ENCODE measurements at places on chromosomes 12 and 14.

DNA sequence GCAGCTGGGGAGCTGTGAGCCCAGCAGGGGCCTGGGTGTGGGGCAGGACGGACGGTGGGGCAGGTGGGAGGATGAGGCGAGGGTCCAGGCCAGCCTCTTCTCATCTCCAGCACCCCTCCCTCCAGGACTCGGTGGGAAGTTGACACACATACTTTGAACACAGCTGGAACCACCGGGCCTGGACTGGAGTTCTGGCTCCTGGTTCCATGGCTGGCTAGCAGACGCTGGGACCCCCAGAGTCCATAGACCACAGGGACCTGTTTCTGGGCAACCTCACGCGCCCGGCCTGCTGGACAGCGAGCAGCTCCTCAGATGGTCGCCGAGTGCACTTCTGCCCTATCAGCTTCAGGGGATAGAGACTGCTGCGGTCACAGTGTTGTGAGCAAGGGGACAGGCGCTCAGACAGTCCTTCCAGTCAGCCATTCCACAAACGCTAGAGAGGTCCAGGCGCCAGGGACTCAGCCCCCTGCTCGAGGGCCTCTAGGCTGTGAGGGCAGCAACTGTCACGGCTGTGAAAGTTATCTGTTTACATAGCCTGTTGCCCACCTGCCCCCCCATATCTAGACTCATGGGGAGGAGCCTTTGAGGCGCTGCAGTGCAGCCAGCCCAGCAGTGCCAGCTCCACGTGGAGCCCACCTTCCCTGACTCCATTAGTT lies 25.2 kb downstream of the TCHP start:
- no peak for DNase-seq

DNA sequence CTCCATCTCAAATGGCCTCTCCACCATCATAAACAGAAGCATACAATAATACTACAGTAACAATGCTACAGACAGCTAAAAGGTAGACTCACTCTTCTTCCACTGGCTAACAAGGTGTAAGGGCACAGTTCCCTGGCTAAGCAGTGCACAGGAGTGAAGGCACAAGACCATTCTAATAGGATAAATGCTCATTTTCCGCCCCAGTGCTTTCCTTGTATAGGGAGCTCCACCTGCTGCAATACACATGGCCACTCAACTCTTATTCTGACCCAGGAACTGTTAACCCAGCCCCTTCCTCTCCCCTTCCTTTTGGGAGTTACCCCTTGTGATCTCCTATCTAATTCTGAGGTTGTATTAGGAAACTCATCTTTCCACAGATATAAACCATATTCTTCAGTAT lies 124.6 kb downstream of the KCNK10 start:
- no peak for DNase-seq

DNA sequence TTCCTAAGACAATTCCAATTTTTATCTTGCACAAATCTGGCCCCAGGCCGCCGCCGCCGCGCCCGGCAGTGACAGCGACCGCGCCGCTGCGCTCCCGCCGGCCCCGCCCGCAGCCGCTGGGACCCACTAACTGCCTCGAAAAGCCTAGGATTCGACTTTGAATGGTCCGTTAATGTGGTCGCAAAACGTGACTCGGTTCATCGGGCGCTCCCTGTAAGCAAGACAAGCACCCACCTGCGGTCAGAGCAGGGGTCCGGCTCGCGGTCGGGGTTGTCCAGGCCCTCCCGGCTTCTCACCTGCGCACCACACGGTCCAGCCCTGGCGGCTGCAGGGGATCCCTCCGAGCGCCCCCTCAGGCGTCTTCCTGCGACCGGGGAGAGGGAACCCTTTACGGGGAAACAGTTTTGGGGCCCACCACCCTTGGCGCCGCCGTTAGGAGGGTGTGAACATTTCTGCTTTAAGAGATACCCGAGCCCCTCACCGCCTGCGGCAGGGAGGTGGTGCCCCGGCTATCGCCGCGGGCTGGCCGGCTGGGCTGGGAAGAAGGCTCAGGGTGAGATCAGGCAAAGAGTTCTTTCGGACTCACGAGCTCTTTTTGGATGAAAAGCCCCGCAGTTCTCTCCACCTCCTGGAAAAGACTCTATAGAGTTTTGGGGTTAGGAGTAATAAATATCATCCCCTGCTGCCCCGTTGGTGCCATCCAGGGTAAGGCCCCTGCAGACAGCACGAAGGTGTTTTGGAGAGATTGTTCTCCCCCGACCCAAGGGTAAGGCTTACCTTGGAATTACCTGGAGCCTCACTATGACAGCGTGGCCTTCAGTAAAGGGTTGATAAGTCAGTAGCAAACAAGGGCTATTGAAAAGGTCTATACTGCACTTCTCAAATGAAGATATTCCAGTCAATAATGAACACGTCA lies 13.6 kb upstream of the FOXJ2 start:
- DNase-seq = no peak

- DNase-seq = no peak
Observed at GRCh38 chr12:26830363-26830762, 2.6 kb downstream of the ITPR2 start.

GRCh38 chr12:171743-172676 lies 41.9 kb downstream of the SLC6A12 start:
- no peak for DNase-seq

DNA sequence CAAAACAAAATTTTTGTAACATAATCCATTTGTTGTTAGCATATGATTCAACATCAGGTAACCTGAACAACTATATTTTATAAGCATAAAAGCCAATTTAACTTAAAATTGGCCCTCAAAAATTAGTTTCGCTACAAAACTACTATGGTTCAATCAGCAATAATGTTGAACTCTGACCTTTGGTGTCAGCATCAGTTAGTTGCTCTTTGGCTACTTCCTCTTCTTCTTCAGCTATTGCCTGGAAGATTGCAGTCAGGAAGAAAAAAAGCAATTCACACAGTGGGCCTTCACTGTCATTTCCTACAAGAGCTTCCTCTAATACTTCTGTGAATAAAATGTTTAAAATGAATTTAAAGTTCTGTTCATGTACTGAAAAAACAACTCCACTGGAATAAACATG lies 78.2 kb upstream of the CFL2 start:
- no peak for DNase-seq

GRCh38 chr12:52441320-52441911 lies 7.2 kb upstream of the KRT75 start:
- no peak for DNase-seq

DNA sequence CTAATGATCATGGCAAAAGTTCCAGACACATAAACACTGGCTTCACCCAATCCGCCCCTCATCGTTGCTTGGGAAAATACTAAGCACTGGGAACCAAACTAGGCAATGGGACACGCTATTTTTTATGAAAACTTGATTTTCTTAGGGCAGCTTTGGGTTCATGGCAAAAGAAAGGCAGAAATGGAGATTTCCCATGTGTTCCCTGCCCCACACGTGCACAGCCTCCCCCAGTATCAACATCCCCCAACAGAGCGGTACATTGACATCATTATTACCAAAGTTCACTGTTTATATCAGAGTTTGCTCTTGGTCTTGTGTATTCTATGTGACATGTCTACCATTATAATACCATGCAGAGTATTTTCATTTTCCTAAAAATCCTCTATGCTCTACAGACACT lies 71.0 kb downstream of the DBX2 start:
- DNase-seq = no peak

GRCh38 chr12:77619425-77619824 lies 211.3 kb upstream of the NAV3 start:
- no peak for DNase-seq

GRCh38 chr14:77865455-77865854 lies 65.5 kb downstream of the ADCK1 start:
- no peak for DNase-seq

GRCh38 chr14:30638926-30639325 lies 16.8 kb downstream of the SCFD1 start:
- no peak for DNase-seq

- DNase-seq = no peak
Observed at GRCh38 chr12:115201966-115202365, 518.0 kb upstream of the TBX3 start.

DNA sequence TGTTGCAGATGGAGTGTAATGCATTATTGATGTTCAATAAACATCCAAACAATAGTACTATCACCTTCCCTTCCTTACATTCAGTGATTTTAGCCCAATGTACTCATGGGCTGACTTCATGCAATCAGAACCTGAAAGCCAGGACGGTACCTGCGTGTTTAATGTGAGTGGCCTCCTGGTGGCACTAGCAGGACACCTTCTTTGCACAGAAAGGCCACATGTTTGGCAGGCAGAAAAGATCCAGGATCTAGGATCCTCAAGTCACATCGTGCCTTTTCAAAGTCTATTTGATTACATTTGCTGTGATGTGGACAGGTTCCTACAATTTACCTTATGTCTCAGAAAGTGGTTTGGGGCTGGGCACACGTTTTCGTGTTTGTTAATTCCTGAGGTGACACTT lies 82.9 kb downstream of the NEDD1 start:
- peak; percentile 3 for DNase-seq

DNA sequence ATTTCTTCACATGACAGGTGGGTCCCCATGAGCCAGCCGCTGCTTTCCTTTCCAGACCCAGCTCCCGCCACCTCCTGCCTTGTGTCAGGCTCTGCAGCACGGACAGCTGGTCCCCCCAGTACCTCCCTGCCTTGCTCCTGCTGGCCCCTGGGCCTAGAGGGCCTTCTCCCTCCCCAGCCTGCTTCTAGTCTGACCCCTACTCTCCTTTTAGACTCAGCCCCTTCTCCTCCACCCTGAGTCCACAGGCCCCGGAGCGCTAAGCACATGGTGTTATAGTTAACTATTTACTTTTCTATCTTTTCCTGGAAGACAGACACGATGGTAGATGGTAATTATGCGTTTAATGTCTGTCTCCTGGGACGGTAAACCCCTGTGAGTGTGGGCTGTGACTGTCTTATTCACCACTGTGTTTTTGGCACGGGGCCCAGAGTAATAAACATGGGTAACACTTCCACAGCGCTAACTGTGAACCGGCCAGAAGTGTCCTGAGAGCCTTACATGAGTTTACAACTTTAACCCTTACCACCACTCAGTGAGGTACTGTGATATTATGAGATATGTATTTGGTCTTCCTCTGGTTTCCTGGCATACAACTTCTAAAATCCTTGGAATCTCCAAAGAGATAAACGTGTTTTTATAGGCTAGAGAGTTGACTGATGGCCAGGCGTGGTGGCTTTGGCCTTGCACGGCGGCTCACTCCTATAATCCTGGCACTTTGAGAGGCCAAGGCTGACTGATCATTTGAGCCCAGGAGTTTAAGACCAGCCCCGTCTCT lies 41.2 kb downstream of the DGLUCY start:
- DNase-seq = peak; percentile 5

DNA sequence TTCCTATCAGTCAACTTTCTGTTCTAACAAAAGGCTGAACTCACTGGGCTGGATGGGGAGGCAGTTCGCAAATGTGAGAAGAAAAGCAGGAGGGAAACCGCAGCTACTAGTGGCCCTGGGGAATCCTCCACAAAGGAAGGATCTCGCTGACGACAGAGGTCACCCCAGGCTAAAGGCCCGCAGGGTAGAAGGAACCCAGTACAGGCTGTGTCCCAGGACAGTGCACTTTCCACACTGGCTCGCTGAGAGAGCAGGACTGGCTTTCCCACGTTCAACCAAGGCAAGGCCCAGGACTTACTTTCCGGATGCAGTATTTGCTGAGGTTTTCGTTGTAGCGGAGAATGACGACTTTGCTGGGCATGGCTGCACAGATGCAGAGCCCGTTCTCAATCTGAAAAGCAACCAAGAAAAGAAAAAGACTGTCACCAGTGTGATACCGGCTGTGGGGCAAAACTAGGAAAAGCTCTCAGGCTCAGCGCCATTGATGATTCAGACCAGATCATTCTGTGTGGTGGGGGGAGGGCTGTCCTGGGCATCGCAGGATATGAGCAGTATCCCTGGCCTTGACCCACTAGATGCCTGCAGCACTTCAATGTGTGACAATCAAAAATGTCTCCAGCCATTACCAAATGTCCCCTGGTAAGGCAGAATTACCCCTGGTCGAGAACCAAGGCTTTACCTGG lies 36.3 kb downstream of the PRKAB1 start:
- no peak for DNase-seq

DNA sequence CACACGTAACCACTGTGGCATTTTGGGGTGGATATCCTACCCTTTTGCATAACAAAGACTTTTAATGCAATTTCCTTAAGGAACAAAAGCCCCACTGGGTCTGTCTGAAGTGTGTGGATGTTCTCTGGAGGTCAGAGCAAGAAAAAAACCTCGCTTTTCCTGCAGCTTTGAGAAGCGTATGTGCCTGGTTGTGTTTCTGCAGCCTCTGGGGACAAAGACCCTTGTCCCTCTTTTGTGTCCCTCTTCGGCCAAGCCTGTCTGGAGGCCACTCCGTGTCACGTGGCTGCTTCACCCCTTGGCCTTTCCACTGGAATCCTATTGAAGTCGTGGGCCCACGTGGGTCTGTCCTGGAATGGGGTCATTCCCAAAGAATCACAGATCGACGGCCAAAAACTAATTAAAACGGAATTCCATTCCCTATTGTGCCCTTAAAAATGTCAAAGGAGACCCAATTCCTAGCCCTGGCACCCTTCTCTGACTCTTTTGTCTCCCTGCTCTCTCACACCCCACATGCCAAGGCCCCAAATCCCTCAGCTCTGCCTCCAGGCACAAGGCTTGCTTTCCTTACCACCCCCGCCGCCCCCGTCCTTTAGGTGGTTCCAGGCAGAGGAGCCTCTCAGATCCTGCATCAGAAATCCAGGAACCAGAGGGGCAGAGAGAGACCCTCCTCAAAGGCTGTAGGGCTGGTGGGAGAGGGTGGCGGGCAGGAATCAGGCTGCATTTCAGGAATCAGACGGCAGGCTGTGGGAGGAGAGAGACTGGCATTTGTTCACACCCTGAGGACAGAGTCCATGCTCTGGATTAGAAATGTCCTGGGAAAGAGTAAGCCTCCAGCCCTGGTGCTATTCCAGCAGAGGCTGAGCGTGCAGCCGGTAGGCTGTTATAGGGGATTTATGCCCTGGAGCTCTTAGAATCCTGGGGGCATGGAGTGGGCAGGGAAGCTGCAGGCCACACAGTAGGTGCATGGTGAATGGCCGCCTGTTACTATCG lies 12.6 kb upstream of the CYP46A1 start:
- DNase-seq = no peak

GRCh38 chr14:31200702-31200990 lies 6.9 kb downstream of the HECTD1 start:
- no peak for DNase-seq

DNA sequence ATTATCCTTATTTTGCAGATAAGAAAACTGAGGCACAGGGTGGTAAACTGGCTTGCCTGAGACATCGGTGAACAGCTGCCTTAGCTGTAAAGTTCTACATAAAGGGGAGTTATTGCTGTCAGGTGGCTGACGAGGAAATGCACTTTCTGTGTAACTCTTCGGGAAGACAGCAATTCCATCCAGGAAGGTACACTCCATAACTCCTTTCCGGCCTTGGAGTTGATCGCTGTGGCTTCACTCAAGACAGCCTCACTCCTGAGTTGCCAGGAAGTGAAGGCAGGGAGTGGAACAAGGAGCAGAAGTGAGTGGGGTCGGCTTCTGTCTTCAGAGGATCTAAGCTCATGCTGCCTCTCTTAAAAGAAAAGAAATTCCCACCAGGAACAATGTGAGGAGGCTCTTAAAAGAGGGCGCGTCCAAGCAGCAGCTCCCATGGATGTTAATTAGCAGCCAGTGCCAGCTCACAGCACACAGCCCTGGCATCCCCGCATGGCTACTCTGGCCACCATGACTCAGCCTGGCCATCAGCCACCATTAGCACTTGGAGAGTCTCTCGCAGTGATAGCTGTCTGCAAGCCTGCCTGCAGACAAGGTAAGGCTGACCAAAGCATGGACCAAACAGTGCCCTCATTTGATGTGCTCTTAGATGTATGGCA lies 60.3 kb downstream of the NUAK1 start:
- no peak for DNase-seq

- no peak for DNase-seq
Observed at GRCh38 chr12:77032406-77032805, 33.0 kb downstream of the E2F7 start.

All from NCI-H1048 (cell line).